Heart right ventricle (tissue), 16 donors: ENCODE measurements at places on chromosomes 3 and 15. TPM values are rescaled to one million over a fixed set of nuclear protein-coding genes. Genes with fewer than 3 reads are reported as not detected.

The B3GNT5 gene
- total RNA-seq: 5.5 TPM

- no peak for DNase-seq
Measured at GRCh38 chr3:100360757-100361496, 26.4 kb downstream of the NIT2 start.

DNA sequence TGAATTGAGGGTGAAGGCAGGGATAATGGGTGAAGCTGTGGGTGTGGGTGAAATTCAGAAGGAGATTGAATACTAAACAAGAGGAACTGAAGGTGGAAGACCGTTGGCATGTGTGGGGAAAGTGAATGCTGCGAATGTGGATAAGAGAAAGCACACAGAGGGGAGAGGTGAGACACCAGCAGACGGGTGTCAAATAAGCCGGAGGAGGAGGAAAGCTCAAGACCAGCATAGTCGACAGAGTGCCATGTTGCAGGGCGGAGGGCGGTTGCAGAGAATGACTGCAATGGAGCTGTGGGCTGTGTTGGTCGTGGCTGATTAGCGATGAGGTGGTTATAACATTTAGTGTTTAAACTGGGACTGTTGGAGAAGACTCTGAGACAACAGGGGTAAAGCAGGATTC, 16.4 kb upstream of the HCN4 start:
- no peak for DNase-seq

DNA sequence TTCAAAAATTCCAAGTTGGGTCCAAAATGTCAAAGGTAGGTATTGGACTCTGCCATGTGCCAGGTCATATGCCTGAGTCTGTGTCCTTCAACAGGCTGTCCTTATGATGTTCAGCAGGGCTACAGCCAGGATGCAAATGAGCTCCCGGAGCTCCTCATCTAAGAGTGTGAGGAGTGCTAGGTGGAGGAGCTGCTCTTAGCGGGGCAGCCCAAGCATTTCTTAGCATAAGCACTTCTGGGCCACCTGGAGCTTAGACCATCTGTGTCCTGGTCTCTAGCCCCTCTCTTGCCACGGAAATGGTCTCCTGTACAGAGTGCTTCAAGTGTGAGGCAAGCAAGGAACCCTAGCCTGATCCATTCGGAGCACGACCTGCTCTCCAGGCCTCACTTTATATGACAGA, 64.6 kb upstream of the PRR23C start:
- DNase-seq: no peak
